ENCODE measurements at places on chromosomes 3 and 15.

DNA sequence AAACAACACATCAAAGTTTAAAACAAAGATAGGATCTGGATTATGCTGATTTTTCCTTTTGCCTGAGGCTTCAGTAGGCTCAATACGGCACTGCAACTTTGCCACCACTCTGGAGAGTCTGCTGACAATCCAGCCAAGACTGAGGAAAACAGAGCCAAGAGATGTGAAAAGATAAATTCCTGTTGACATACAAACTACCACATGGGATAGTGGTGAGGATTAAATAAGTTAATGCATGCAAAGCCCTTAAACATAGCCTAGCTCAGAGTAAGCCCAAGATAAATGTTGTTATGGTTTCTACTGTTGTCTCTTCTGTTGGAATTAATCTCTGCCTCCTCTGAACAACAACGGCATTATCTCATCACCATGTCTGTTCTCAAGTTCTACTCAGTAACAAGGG, 245.9 kb upstream of the LMCD1 start:
- DNase-seq = no peak

DNA sequence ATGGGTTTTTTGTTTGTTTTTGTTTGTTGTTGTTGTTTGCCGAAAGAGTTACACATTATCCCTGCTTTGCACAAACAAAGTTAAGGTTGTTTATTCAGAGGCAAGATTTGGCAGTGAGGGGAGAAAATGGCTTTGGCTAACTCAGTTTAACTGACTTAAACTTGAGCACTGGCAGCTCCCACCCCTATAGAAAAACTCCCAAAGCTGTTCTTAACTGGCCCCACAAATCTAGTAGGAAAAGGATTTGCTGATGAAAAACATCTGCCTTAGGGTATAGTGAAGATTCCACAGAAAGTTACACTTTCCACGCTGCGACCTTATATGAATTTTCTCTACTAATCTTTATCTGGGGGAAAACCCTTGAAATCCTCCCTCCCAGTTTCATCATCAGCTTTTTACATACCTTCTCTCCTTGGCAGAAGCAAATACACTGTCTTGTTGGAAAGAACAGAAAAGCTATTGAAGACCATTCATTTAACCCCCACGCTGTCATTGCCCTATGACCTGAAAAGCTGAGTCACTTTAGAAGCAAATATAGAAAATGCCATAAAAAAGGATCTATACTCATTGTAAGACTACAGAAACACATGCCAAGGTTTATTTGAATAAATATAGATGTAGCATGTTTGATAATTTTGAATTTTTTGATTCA, 551.7 kb downstream of the NR2F2 start:
- DNase-seq = no peak

DNA sequence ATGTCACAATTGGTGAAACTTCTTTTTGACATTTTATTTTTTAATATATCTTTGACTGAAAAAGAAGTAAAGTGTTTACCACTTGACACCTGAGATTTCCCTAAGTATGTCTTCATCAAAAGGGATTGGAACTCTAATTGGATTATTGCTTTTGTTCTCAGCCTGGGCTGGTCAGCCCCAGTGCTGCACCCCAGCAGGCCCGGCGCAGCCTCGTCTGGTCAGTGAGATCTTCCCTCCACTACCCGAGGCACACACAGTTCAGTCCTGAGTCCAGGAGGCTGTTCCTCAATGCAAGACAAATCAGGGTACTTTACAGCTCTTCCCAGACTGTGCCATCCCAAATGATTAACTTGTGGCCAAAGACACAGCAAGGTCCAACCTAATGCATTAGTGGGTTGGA, 146.9 kb upstream of the SEMA6D start:
- DNase-seq = no peak

DNA sequence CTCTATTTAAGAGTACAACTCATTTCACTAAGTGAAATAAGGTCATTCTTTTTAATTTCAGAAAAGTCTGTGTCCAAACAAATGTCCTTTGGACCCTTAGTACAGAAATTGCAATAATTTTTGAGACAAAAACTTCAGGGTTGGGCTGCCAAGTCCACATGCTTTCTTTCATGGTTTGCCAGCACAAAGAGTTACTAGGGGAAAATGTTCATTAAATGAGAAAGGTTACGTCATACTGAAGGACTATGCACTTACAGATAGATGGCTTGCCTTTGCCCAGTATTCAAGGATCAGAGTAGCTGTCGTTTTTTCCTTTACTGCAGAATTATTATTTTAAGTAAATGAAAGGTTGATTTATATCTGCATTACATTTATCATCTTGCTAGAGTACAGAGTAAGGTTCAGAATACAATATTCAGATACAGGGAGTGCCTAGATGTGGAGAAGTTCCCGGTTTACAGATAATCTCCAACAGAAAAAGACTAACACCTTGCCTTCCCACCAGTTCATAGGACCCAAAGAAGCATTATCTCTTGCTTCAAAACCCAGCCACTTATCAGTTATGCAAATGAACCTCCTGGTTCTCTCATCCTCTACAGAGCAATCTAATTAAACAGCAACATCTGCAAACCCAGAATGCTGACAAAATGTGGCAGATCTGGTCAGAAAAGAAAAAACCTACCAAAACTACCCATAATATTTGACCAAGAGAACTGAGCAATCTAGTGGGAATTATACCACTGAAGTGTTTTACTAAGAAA, 179.3 kb downstream of the FRMD5 start:
- no peak for DNase-seq
